ENCODE measurements at places on chromosomes 1 and 21. TPM values are rescaled to one million over a fixed set of nuclear protein-coding genes. Genes with fewer than 3 reads are reported as not detected.

SLC25A34 gene
- total RNA-seq = 7.0 TPM

MARCKSL1 gene
- total RNA-seq = 73.2 TPM

SLC9A1 gene
- 22.5 TPM for total RNA-seq

OLFML2B gene
- 0.12 TPM for total RNA-seq

All from B cell (primary cell).